ENCODE measurements at places on chromosomes 6 and 20.

GRCh38 chr20:4052139-4052480 is 36.8 kb upstream of the RNF24 start:
- DNase-seq: no peak

- DNase-seq: no peak
Observed at GRCh38 chr6:105872249-105872648, 213.9 kb upstream of the PRDM1 start.

DNA sequence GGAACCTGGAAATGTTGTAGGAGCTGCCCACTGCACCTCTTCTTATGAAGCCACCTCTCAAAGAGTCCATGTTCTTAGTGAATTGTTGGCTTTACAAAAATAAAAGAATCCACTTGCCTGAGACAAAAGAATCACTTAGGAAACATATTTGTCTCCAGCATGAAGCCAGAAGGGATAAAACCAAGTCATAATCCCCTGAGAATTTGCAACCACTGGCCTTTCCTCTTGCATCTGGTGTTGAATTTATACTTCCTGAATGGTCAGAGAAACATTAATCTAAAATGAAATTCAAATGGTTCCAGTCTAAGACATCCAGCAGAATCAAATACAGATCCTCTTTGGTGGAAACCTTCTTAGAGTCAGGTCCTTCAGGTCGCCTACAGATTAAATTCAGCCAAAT is 192.5 kb upstream of the ECI2 start:
- DNase-seq: no peak

- DNase-seq: no peak
Observed at GRCh38 chr20:44245977-44246376, 1.1 kb upstream of the GDAP1L1 start.

DNA sequence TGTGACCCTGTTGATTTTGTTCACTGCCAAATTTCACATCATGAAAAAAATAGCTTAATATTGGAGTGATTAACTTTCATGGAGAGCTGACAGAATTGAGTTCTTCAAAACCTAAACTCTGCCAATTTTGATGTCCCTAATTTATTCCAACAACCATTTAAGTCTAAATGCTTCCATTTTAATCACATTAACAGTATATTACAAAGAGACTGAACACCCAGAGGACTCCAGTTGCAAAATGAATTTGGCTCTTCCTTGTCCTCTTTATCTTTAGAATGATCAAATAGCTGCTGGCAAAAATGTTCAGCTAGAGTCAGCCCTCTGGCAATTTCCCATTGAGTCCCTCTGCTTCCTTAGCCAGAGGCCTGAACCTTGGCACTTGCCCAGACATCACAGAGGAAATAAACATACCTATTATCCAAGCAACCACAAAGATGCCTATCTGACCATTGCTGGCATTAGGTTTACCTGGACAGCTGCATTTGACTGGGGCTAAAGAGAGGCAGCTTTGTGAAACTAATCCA is 299.0 kb upstream of the STXBP5 start:
- no peak for DNase-seq
